COLO829 (cell line): ENCODE measurements at places on chromosomes 5 and 9.
A peak's percentile ranks its signal among the peaks of the same experiment; 100 is the strongest.

- DNase-seq, result no peak
Observed at GRCh38 chr5:7325975-7326913, 69.7 kb upstream of the ADCY2 start.

DNA sequence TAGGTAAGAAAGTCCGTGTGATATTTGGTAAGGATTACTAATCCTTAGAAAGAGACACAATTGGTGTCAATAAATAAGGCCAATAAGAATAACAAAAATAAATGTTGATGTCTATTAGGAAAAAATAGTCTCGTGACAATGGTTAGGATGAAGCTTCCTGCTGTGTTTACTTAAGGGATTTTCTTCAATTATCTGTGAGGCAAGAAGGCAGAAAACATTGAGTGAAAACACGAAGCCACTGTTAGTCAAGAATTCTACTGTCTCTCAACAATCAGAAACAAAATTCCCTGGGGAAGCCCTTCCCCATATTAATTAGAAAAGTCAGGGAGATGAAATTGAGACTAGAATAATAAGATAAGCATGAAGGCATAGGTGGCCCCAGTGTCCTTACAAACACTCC, 149.0 kb downstream of the SYK start:
- DNase-seq, result no peak

- DNase-seq, result no peak
Observed at GRCh38 chr5:162593881-162594280, 526.3 kb downstream of the GABRG2 start.

DNA sequence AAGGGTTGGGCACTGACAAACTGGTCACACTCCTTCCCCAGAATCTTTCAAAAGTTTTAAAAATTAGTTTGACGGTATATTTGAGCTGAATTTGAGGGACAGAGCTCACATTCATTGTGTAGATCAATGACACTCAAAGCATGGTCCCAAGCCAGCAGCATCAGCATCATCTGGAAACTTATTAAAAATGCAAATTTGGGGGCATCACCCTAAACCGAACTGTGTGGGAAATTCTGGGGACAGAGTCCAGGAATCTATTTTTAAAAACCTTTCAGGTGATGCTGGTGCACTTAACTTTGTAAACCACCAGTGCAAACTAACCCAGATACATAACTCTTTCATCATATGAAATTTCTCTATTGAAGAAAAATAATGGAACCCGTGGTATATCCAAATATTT, 58.1 kb upstream of the MTAP start:
- no peak for DNase-seq

DNA sequence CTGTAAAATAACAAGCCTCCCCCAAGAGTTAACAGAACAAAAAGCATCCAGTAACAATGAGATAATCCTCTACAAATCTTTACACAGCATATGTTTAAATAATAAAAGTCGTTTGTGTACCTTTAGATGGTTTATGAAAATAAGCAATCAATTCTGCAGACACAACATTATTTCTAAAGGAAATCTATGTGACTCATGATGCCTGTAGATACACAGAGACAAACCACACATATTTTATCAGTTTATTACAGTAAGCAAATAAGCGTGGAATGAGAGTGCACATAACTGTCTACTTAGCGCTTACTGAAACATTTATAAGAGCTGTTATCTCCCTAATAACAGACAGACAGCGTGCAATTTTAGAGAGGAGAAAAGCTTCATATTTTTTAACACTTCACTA, 243.6 kb downstream of the AP3B1 start:
- no peak for DNase-seq

DNA sequence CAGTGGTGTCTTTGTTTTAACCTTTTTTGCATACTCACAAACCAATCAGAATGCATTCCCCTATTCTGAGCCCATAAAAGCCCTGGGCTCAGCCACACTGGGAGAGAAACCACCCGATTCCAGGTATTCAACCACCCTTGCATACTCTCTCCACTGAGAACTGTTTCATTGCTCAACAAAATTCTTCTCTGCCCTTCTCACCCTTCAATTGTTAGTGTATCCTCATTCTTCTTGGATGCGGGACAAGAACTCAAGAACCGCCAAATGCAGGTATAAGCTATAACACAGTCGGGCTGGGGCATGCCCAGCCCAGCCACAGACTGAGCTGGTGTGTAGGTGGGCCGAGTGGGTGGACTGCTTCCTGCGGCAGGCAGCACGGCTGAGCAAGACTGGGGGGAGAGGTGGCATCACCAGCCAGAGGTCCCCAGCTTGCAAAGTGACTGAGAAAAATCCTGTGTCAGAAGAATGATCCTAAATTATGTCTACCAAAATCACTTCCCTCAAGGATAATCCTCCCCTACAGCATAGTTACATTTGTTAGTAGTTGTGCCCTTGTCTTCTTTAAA, 141.0 kb downstream of the SSBP2 start:
- no peak for DNase-seq

DNA sequence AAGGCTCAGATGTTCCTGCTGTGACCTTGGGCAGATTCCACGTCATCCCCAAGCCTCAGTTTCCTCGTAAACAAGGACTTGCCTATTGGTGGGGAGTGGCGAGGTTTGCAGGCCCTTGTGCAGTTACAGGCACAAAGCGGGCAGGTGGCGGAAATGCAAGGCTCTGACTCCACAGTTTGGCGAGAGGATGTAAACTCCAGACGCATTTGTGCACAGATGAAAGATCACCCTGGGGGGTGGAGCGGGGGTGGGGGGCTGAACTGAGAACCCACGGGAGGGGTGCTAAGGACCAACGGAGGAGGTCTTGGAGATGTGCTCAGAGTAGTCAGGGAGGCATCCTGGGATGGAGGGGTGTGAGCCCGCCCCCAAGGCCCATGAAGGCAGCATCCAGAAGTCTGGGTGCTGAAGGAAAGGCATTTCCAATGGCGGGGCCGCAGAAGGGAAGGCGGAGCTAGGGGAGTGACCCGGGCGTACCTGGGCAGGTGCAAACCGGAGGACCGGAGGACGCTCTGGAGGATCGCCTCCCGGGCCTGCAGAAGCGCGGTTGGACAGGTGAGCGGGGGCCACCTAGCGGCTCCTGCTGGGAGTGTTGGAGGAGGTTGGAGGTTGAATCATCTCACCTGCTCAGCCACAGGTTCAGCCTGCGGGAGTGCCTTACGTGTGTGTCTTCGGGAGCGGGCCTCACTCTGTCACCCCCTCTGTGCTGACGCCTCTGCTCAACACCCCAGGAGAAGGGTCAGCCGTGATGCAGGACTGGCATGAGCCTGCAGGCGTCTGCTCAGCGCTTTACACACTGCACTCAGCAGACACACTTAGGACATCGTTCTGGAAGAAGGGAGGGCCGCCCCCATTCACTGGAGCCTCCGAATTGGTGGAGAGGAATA, 1.9 kb upstream of the FIBCD1 start:
- peak; percentile 65 for DNase-seq

DNA sequence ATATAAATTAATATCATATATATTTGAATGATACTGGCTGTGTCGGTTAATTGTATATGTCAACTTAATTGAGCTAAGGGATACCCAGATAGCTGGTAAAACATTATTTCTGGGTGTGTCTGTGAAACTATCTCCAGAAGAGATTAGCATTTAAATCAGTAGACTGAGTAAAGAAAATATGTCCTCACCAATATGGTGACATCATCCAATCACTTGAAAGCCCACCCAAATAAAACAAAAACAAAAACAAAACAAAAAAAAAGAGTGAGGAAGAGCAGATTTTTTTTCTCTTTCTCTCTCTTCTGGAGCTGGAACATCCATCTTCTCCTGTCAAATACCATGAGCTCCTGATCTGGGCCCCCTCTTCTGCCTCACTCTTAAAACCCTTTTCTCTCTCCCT, 15.7 kb upstream of the CCDC152 start:
- DNase-seq, result no peak

- DNase-seq, result no peak
Observed at GRCh38 chr5:79576606-79577289, 35.5 kb upstream of the TENT2 start.

DNA sequence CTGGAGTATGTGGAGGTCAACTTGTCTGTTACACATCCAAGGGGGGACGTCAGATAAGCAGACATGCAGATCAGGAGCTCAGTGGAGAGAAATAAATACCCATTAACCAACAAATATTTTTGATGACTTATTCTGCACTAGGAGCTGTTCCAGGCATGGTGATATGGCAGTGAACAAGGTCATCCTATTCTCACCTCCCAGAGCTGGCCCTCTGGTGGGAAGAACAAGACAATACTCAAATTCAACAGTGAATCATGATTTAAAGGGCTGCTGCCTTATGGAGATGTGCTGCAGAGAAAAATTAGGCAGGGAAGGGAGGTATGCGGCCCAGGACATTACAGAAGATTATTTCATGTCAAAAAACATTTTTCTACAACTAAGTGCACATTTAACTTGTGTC, 36.5 kb downstream of the SYK start:
- DNase-seq, result no peak

DNA sequence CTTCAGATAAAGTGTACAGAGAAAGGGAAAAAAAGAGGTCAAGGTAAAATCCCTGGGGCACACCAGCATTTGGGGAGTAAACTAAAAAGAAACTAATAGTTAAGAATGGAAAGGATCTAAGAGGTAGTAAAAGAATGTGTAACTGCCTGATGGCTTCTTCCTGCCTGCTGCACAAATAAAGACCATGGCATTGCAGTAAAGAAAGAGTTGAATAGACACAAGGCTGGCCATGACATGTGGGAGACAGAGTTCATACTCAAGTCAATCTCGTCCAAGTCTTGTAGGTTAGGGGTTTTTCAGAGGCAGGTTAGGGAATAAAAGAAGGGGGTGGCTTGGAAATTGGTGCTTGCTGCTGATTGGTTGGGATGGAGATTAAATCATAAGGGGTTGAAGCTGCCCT, 57.6 kb downstream of the DNAJC21 start:
- no peak for DNase-seq

DNA sequence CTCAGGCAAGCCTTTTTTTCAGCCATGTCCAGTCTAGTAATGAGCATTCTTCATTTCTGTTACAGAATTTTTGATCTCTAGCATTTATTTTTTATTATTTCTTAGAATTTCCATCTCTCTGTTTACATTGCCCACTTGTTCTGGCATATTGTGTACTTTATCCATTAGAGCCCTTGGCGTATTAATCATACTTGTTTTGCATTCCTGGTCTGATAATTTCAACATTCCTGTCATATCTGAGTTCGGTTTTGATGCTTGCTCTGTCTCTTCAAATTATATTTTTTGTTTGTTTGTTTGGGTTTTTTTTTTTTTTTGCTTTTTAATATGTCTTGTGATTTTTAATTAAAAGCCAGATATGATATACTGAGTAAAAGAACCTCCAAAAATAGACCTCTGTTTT, 23.0 kb upstream of the JAK2 start:
- no peak for DNase-seq

GRCh38 chr5:122565331-122565730, 209.5 kb upstream of the SNX2 start:
- DNase-seq, result no peak

DNA sequence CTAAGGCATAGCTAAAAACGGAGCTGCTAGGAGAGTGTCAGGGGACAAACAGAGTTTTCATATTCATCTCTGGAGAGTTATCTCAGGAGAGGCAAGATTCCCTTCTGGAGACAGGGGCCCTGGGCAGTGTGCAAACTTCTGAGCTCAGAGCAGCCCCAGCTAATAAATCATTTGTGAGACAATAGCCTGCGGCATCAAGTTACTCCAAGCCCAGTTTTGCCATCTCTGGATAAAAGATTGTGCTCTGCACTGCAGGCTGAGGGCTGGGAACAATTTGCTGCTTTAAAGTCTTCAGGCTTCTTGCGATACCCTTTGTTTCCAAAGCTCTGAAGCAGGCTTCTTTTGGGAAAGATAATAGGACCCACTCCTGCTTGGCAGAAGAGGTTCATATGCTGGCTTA, 164.3 kb upstream of the BRINP1 start:
- no peak for DNase-seq

DNA sequence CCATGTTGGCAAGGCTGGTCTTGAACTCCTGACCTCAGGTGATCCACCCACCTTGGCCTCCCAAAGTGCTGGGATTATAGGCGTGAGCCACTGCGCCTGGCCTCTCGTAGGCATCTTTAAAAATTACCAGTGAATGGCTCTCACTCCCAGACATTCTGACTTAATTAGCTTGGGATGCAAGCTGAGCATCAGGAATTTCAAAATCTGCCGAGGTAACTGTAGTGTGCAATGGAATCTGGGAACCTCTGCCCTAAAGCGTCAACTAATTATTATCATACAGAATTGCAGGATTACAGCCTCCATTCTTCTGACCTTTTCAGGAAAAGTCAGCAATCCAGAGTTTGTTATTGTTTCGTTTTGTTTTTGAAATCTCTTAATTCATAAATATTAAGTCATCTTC, 213.4 kb upstream of the DMAC1 start:
- no peak for DNase-seq

DNA sequence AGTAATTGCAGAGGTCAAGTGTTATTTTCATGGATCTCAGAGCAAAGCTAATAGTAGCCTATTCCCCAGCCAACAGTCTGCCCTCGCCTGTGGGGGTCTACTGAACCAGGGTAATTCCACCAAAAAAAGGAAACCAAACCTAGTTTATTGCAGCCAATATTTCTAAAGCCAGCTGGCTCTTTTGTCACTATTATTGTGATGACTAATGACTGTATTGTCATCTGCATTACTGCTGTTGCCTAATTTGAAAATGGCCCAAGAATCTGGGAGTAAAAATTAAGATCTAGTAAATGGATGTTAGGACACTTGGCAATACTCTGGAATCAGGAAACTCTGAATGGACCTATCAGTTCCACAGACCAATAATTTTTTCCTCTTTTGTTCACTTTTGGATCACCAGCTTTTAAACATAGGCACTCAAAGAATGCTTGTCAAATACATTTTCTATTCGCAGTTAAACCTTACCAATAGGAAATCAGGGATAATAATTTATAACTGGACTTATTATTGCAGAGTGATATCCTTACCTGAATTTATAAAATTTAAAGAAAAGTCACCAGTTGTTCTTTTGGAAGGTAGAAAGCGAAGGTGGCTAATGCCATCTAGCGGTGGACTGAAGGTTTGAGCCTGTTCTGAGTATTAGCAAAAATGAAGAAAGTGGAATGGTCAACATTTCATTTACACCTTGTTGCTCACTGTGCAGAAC, 69.2 kb downstream of the SYK start:
- DNase-seq, result peak; percentile 56

DNA sequence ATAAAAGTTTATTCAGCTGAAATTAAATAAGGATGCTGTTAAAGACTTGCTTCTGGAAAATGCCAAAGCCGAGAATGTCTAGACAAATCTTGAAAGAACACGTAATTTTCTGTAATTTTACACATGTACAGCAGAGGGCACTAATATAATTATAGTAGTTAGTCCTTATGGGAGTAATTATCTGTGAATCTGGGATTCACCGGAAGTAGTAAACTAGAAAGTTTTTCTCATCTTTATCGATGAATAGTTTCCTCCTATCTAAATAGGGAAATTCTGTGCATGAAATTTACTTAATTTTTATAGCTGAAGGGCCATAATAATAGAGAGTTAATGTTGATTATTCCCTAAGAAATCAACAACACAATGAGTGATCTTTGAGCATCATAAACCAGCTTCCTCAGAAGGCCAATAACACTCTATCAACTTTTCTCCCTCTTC, 18.4 kb upstream of the CNTLN start:
- DNase-seq, result peak; percentile 33

GRCh38 chr9:122318284-122318683, 52.5 kb upstream of the PTGS1 start:
- no peak for DNase-seq
